ENCODE measurements at places on chromosomes 1 and 21.

- no peak for DNase-seq
These were observed 5.3 kb downstream of the C1orf116 start for GRCh38 chr1:207027206-207027777.

DNA sequence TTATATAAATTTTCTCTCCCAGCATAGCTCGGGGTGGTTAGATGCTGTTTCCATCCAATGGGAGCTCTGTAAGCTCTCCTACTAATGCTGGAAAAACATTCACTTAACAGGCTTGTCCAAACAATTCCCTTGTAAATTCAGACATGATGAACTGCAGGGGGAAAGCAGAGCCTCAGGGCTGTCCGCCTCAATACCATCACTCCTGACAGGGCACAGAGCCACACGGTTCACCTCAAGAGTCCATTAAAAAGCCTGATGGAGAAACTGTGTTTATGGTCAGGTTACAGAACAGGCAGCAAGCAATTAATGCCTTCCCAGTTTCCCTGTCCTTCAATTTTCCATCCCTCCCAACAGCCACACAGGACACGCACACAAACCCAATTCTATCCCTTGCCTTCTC is 171.0 kb downstream of the BRINP2 start:
- DNase-seq = no peak

- DNase-seq = no peak
These were observed 73.4 kb downstream of the SH3BGR start for GRCh38 chr21:39525129-39525528.

GRCh38 chr1:1419813-1420653 is 1.0 kb downstream of the ANKRD65 start:
- DNase-seq = no peak

DNA sequence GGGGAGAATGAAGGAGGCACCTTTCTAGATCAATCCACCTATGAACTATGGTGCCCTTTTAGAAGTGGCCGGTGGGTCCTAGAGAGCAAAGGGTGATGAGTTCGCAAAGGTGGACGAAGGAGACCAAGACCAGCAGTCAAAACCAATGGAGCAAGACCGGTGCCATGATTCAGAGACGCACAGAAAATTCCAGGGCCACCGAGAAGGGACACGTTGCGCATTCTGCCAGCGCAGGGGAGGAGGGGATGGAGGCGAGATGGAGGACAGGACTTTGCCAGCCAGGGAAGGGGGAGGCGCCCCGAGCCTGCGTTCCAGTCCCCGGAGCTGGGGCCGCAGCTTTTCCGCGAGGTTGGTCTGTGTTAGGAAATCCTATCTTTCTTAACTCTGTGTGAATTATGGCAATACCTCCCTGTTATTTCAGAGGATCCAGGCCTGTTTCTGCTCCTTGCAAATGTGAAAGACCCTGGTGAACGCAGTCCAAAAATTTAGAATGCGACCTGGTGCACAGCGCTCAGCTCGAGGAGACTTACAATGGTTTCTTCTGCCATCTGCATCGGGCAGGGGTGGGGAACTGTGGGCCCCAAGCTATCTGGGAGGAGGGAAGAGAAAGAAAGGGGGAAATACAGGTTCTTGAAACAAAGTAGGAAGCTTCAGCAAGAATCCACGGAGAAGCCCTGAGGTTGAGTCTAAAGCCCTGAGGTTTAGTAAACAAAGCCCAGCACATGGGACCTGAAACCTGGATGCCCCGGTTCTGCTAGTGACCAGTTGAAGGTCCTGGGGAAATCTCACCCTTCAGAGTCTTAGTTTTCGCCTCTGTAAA is 129.4 kb downstream of the MRPS6 start:
- DNase-seq = no peak

DNA sequence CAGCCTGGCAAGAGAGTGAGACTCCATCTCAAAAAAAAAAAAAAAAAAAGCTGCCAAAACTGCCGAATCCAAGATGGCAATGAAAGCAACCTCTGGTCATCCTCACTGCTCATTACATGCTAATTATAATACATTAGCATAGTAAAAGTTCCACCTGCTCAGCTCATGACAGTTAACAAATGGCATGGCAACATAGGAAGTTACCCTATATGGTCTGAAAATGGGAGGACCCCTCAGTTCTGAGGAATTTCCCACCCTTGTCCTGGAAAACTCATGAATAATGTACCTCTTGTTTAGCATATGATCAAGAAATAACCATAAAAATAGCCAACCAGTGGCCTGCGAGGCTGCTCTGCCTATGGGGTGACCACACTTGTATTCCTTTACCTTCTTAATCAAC is 93.1 kb upstream of the PGBD5 start:
- no peak for DNase-seq

DNA sequence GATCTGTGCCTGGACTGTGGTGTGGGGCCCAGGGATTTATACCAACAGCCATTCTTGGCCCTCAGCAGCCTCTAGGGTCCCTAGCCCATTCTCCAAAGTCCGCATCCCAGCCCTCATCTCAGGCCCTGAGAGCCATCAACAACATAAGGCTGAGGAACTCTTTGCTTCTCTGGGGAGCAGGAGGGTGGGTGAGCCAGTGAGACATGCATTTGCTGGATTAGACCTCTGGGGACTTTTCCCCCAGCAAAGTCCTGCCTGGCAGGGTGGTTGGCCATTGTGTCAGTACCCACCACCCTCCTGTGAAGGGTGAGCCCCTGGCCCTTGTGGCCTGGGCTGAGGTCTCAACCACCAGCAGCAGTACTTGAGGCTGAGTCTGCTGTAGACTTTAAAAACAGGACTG is 24.2 kb upstream of the FAM20B start:
- DNase-seq = no peak

- DNase-seq = no peak
These were observed 38.9 kb upstream of the HMCN1 start for GRCh38 chr1:185695299-185695698.

GRCh38 chr21:36773117-36773516 is 74.2 kb downstream of the SIM2 start:
- DNase-seq = peak; percentile 64

GRCh38 chr1:91651661-91652071 is 151.0 kb downstream of the CDC7 start:
- DNase-seq = no peak

GRCh38 chr1:204304067-204304466 is 55.7 kb downstream of the PLEKHA6 start:
- DNase-seq = no peak

DNA sequence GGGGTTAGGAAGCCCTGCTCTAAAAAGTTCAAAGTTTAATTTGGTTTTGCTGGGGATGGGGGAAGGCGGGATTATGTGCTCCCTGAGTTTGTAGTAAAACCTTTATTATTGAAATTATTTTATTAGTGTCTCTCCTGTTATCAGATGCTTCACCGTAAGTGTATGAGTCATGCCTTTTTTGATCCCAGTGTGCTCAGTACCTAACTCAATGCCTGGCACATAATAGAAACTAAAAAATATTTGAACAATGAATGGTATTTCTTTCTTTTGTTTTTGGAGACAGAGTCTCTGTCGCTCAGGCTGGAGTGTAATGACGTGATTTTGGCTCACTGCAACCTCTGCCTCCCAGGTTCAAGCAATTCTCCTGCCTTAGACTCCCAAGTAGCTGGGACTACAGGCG is 6.4 kb downstream of the SNRPE start:
- DNase-seq = no peak

DNA sequence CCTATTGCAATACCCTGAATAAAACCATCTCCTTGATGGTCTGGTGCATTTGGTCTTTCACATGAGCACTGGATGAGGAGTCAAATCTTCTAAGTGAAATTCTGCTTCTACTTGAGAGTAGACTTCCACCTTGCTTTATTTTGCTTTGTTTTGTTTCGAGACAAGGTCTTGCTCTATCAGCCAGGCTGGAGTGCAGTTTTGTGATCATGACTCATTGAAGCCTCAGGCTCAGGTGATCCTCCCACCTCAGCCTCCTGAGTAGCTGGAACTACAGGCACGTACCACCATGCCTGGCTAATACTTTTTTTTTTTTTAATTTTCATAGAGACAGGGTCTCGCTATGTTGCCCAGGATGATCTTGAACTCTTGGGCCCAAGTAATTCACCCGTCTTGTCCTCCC is 65.8 kb upstream of the F3 start:
- DNase-seq = no peak

DNA sequence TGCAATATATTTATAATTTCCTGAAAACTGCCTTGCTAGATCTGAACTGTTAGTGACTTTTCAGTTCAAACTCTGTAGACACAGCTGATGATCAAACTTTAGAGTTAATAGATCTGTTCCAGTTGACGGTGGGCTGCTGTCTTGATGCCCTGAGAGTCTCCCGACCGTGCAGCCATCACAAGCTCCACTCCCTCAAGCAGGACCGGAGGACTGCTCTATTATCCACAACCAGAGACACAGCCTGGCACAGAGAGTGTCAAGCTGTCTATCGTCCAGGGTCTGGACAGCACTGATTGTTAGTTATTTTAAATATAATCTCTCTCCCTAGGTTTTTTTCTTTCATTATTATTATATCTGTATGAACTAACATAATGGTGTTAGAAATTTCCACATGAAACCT is 8.0 kb downstream of the CHODL start:
- DNase-seq = no peak

DNA sequence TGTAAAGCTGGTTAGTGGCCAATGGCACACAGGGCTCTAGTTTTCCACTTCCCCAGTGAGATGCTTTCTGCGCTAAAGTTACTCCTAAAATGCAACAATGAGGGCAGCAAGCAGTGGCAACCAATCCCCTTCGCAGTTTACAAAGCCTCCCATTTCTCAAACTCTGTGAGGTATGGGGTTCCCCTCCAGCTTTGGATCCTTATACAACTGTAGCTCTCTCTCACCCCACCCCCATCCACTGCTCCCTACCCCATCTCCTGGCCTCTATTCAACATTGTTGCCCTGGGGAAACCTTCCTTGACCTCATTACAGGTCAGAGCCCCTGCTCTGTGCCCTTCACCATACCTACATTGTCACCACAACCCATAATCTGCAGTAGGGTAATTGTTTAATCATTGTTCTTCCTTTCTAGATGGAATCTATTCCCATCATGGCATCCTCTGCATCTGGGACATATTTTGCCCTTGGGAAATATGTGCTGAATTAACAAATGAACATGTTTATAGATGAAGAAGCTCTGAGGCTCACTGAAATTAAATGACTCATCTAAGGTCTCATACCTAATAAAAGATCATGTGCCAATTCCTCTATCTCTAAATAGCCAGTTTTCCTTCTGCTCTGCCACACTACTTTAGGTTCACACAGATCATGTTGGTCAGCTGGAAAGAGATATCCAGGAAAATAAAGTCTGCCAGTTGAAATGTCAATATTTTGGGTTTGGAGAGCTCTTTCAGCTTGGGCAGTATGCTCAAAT is 12.6 kb downstream of the KIAA0040 start:
- DNase-seq = no peak

All from cerebellar nuclear complex (tissue), 1 donor.